ENCODE measurements at places on chromosomes 3 and 15.

- no peak for DNase-seq
Measured at GRCh38 chr3:102570511-102570910, 135.7 kb downstream of the ZPLD1 start.

DNA sequence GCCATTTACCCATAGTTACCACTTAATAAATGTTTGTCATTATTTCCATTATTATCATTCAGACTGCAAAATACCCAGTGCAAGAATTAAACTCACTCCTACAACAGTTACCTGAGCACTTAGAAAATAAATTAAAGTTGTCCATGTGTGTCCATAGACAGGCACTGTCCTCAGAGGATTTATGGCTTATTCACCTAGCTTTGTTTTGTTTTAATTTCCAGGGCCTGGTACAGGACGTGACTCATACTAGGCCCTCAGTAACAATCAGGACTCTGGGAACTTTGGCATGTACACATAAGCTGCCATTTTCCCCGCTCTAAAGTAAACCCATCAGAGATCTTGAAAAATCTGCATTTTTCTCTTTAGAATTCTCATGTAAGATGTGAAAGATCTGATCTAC is 458.5 kb upstream of the ARRDC4 start:
- DNase-seq = no peak

DNA sequence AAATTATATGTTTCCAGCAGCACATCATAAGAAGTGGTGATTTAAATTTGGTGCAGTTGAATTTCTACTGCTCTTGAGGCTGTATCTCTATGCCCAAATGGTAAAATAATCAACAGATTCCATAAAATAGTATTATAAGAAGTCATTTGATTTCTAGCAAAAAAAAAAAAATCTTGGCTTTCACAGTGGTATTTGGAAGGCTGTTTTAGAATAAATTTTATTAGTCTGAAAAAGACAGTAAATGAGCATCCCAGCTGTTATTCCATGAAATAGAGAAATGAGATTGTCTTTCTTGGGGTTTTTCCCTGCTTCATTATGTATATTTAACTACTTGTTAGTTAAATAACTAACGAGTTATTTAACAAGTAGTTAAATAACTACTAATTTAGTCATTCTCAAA is 156.0 kb upstream of the ABI3BP start:
- DNase-seq = no peak

DNA sequence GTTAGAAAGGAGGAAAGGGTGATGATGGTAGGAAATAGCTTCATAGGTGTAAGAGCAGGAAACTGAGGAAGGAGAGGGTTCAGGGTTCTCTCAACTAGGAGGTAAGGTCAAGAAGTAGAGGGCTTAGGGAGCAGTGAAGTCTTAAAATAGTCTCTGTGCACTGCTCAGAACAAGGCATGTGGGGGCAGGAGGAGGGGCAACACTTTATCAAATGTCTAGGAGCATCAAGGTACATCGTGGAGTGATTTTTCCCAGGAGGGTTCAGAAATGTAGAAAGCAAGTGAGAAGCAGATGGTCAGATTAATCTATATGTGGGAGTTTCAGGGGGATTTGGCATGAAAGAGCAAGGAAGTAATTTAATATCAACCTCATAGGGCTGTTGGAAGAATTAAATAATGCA is 58.8 kb downstream of the TNIK start:
- no peak for DNase-seq

DNA sequence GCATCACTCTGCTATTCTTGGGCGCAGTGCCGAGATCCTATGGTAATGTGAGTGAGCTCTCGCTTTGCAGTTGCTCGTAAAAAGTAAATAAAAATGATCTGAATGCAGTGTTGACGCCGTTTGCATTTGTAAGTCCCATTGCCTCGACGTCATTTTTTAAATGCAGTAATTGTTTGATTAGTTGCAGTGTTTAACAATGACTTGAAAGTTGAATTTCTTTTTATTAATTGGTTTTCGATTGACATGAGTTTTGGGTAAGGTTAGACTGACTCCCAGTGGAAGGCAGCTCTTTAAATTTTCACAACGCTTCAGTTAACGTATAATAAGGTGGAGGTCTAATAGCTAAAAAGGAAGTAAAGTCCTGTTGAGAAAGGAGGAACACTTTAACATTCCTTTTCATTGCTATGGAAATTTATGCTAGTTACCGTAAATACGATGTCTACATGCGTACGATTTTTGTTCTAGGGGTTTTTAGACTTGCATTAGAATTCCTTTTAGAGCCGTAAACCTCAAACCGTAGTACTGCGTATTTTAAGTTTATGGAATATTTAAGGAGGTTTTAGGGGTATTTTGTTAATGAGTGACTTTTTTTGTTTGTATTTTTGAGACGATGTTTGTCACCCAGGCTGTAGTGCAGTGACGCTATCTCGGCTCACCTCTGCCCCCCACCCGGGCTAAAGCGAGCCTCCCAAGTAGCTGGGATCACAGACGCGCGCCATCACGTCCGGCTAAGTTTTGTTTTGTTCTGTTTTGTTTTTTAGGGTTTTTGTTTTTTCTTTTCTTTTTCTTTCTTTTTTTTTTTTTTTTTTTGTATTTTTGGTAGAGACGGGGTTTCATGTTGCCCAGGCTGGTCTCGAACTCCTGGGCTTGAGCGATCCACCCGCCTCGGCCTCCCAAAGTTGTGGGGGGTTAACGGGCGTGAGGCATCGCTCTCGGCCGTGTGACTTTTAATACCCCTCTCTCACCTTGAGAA is 1.4 kb downstream of the MORF4L1 start:
- peak; percentile 11 for DNase-seq

- peak; percentile 60 for DNase-seq
Measured at GRCh38 chr15:98113327-98113726, 152.8 kb downstream of the ARRDC4 start.

- no peak for DNase-seq
Measured at GRCh38 chr3:10876661-10877060, 60.6 kb downstream of the SLC6A11 start.

- DNase-seq = peak; percentile 42
Measured at GRCh38 chr3:153768561-153769469, 352.4 kb upstream of the ARHGEF26 start.

DNA sequence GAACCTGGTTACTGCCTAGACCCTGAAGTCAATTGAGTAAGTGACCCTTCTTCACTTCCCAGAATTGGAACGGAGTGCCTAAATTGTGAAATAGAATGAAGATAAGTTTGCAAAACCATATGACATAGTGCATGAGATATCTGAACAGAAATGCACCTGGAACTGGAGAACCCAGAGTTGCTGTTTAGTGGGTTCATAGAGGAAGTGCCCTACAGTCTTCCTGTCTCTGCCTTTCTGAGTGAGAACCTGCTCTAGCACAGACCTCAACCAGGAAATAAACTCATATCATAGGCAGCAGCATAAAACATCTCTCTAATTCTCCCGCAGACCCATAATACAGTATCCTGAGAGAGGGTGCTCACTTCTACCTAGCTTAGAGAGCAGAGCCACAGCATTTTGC is 82.9 kb downstream of the EOMES start:
- DNase-seq = no peak

GRCh38 chr3:129343643-129344360 is 65.1 kb downstream of the HMCES start:
- DNase-seq = no peak

DNA sequence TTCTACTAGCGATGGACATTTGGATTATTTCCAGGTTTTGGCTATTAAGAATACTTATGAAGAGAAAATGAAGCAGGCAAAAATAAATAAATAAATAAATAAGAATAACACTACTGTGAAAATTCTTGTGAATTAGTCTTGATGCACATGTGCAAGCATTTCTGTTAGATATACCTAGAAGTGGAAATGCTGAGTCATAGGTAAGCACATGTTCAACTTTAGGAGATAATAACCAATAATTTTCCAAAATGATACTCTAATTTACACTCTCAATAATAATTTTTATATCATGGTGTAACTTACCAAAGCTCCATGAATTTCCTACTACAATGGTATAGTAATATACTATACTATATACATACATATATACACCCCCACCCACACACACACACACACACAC is 23.4 kb downstream of the EMC4 start:
- DNase-seq = no peak

- DNase-seq = no peak
Measured at GRCh38 chr3:195033531-195034091, 237.3 kb downstream of the XXYLT1 start.

DNA sequence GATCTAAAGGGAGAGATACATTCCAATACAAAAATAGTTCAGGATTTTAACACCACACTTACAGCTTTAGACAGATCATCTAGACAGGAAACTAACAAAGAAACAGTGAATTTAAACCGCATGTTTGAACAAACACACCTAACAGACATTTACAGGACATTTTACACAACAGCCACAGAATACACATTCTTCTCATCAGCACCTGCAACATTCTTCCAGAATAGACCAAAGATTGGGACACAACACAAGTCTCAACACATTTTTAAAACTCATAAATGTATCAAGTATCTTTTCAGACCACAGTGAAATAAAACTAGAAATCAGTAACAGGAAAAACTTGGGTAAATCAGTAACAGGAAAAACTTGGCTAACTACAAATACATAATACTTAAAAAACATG is 256.3 kb downstream of the MCTP2 start:
- DNase-seq = no peak

DNA sequence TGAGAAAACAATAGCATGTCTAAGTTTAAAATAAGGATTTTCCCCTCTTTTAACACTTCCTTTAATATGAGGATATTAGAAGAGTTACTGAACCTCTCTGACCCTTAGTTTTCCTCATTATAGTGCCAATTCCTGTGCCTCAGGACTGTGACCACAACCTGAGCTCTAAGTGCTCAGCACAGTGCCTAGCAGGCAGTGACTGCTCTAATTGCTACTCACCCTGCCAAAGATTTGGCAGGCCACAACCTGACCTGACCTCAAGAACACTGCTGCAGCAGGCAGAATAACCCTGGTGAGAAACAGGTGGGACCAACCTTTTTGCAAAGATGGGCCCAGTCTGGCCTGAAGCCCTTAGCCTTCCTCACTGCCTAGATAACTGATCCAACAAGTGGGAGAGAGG is 35.7 kb downstream of the NBEAL2 start:
- DNase-seq = no peak

GRCh38 chr15:47796339-47796738 is 79.0 kb downstream of the SEMA6D start:
- no peak for DNase-seq

- DNase-seq = peak; percentile 28
Measured at GRCh38 chr15:40054855-40055575, 16.0 kb upstream of the SRP14 start.

DNA sequence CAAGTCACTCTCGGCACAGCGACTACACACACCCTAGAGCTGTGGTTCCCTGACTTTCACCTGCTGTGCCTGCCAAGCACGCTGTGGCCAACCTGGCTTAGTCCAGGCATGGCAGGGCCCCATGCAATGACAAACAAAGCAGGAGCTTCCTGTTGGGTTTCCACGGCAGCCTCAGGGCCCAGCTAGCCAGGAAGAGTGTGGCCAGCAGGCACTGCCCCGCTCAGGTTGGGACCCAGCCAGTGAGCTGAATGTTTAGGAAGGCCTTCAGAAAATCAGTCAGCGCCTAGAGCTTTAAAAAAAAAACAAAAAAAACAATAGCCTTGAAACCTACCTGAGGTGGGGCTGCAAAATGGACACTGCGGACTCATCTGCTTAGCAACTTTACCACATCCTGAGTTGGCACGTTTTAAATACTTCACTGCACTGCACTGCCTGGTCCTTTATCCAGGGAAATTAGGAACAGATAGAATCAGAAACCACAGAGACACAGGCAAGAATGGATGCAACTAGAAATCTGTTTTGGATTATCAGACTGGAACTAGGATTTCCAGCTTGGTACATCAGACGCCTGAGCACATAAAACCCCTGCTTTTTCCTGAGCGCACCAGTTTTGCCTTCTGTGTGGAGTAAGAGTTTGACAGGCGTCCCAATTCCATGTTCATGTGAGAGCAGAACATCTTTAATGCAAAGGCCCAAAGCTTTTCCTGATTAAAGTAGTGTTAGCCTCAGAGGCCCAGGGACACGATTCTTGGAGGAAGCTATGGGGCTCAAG is 36.2 kb upstream of the LDHAL6B start:
- DNase-seq = peak; percentile 94

DNA sequence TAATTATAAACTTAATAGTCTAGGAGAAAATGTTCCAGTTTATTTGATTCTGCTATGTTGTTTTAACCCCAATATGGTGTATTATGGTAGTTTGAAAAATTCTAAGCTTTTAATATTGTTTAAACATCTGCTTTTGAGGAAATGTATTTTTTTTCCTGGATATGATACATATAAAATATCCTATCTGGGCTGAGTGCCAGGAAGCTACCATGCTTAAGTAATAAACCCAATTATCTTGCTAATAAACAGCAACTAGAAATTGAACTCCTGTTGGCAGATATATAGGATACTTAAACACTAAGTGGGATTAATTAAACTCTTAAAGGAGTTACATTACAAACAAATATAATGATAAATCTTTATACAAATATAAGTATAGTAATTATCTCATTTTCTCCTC is 293.7 kb upstream of the GRM7 start:
- DNase-seq = no peak

DNA sequence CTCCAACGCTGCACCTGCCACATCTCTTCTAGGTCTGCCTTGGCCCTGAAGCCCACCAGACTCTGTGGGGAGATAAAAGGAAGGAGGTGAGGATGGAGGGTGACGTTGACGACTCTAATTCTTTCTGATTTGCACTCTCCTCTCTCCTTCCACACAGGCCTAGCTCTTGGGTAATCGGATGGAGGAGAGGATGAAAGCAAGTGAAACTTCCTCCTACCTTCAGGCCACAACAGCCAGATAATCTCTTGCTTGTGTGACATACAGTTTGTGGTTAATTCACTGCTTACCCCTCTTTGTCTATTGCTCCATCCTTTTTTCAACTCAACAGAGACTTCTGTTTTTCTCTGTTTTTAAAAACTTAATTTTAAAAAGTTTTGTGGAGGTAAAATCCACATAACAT is 208.1 kb downstream of the SV2B start:
- no peak for DNase-seq

DNA sequence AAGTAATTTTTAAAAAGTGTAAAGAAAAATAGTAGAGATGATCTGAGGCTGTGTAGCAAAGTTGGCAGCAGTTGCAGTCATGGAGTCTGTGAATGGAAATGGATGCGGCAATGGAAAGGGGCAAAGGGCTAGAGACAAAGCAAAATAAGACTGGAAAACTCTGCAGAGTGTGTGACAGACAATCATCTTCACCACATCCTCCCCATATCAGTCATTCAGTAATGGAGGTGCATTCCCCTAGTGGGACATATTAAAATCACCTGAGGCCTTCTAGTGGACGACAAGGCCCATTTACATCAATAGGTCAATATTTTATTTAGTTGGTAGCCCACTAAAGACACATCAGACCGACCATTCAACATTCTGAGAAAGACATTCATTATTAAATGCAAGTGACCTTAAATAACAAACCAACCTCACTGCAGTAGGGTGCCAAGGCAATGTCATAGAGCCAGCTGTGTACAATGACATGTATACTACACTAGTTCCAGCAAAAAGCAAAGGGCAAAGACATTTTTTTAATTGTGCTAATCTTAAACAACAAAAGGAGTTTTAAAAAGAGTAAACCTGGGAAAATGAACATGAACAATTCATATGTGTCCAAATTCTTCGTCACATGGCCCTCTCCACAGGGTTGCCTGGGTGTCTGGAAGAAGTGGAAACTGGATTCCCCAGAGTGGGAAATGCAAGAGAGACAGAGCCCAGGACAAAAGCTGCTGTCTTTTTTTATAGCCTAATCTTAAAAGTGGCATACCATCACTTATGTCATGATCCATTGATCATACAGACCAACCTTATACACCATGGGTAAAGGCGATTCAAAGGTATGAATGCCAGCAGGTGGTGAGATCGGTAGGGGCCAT is 15.6 kb upstream of the RAP2B start:
- DNase-seq = no peak

GRCh38 chr15:33074942-33075341 is 119.6 kb downstream of the FMN1 start:
- no peak for DNase-seq

- peak; percentile 58 for DNase-seq
Measured at GRCh38 chr15:67025719-67026609, 39.4 kb upstream of the SMAD3 start.
